Hypothalamus (tissue), 51 donors: ENCODE measurements at places on chromosomes 11 and 22.

DNA sequence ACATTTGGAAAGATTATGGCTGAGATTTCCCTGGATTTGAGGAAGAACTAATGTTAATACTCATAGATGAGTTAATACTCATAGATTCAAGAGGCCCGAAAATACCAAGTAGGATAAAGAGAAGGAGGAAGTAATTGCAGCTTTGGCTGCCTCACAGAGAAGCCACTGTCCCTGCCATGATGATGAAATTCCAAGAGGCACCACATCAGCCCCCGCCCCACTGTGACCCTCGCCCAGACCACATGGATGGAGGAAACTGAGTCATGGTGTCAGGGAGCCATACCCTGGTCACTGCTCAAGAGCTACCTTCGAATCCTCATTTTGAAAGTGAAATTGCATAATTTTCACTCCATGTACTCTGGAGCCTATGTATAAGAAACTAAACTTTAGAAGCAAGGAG is 92.9 kb upstream of the SLC22A12 start:
- DNase-seq, result no peak

DNA sequence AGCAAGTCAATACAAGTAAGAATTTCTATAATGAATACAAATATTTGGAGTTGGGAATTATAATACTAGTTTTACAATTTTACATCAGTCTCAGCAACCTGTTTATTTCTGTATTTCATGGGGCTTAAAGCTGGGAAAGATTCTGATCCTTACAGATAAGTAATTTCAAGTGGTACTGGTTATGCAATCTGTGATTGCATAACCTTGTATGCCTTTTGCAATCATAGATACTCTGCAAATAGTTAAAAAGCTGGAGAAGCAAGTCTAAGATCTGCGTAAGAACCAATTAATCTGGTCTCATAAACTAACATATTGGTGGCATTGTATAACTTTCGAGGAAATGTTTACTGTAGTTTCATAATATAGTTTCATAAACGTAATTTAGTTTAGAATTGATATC is 198.3 kb upstream of the PGR start:
- DNase-seq, result no peak

- DNase-seq, result no peak
Measured at GRCh38 chr11:47369676-47370075, 8.7 kb downstream of the SPI1 start.

DNA sequence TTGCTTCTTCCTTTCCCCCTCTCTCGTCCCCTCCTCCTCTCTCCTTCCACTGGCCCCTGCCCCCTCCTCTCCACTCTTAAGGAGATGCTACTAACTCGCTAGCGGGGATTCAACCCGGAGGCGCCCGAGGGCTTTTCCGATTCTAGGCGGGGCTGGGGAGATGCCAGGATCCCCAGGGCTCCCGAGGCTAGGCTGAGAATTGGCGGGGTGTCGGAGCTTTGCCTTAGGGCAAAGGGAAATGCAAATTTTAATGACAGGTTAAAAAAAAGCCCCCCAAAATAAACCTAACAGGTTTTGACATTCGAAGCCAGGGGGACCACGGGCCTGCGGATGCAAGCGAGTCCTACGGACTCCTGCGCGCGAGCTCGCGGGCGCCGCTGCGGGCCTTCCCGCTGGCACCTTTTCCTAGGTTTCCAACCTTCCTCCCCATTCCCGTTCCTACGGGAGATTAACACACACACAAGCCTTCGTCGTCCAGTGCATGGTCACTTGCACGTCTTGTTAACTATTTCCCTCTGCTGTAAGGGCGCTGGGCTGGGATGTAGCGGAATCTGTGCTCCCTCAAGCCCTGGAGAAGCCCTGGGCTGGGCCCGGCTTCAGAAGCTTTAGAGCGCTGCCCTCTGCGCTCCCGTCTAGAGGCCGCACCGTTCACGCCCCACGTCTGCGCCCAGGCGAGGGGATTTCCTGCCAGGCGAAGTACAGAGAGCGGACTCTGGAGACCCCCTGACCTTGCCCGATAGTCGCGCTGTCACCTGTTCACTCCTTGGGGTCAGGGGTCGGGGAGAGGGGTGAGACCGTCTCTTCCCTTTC is 729 bp upstream of the ALX4 start:
- DNase-seq, result no peak

GRCh38 chr11:111406589-111406988 is 27.5 kb upstream of the POU2AF1 start:
- no peak for DNase-seq

DNA sequence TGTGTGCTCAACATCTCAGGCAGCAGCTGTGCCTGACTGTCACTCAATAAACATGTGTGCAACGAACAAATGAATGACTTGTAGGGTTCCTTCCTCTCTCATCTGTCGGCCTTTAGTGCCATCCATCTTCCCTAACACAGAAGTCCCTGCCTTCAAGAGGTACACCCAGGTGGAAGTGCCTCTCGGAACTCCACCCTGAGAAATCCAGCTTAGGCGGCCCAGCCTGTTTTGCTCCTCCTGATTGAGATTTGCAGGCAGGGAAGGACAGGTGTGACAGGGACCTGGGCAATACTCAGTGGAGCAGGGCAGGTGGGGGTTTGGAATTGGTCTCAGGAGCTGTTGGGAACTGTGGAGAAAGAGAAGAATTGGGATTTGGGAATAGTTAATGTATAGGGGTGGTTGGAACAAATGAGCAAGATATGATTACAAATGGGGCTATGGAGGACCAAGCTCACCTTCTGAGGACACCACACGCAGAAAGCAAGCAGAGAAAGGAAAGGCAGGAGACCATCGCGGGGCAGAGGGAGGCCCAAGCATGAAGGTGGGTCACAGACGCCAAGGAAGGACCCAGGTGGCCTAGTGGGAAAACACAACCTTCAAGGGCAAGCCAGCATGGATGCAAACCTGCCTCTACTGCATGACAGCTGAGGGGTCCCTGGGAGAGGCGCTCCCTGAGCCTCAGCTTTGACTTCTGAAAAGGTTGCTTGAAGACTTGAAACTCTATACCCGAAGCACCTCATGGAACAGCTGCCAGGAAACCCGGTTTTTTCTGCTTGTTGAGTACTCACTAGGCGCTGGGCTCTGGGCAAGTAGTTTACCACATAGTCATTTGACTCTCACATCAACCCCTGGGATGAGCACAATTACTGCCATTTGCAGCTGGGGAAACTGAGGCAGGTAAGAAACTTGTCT is 40.9 kb upstream of the ANO1 start:
- DNase-seq, result no peak

GRCh38 chr22:17866127-17866526 is 91.9 kb upstream of the BID start:
- peak; percentile 95 for DNase-seq

- no peak for DNase-seq
Measured at GRCh38 chr11:80686889-80687288, 1246.1 kb upstream of the TENM4 start.

DNA sequence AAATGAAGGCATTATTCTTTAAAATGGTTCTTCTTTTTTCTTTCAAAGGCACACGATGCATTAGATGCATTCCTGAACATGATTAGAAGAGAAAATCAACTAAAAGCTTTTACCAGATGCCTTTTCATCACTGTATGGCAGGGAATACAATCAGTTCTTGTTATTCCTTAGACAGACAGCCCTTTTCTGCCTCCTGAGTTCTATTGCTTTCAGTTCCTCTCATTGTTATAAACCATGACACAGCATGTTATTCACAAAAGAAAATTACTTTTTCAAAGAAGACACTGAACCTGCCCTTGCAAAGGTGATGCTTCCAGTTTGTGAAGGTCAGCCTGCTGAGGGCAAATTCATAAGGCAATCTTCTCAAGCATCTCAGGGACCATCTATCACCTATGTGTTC is 70.1 kb downstream of the FAM181B start:
- DNase-seq, result no peak

DNA sequence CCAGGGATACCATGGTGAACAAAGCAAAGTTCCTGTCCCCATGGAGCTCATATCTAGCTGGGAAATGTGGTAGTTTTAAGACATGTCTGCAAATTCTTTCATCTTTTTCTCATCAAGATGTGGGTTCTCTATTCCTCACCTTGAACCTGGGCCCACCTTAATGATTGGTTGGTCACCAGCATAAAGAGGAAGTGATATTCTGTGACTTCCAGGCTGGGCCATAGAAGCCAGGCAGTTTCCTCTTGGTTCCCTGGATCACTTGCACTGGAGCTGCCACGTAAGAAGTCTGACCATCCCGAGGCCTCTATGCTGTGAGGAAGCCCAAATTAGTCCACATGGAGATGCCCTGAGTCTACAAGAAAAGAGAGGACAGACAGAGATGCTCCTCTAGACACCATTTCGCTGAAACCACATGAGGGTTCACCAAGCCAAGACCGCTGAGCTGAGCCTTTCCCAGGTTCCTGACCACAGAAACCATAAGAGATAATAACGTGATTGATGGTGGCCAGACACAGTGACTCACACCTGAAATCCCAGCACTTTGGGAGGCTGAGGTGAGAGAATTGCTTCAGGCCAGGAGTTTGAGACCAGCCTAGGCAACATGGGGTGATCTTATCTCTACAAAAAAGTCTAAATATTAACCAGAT is 119.5 kb upstream of the ISX start:
- DNase-seq, result no peak

DNA sequence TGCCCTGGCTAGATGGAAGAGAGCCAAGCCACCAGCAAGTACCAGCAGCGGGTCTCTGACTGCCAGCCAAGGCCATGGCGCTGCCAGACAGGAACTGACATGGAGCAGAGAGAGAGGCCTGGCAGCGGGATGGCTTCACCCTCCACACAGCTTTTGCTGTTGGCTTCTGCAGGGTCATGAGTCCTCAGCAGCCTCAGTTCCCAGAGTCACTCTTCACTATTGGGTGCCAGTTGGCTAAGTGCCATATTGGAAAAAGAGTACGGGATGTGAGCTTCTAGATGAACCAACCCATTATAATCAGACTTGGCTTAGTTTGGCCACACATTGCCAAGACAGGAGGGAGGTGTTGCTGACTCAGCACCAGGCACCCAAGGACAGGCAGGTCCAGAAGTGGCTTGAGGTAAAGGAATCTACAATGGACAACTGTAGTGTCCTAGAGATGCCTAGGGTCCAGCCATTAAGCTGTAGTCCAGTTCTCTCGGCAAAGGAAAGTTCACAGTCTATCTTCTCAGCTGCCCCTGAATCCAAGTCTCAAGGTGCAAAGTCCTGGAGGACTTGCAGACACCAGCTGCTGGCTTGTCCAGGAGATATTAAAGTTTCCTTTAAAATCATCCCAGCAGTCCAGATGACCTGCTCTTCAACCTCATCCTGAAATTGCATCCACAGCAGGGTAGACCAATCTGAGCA is 40.7 kb upstream of the POU2AF1 start:
- DNase-seq, result peak; percentile 14

DNA sequence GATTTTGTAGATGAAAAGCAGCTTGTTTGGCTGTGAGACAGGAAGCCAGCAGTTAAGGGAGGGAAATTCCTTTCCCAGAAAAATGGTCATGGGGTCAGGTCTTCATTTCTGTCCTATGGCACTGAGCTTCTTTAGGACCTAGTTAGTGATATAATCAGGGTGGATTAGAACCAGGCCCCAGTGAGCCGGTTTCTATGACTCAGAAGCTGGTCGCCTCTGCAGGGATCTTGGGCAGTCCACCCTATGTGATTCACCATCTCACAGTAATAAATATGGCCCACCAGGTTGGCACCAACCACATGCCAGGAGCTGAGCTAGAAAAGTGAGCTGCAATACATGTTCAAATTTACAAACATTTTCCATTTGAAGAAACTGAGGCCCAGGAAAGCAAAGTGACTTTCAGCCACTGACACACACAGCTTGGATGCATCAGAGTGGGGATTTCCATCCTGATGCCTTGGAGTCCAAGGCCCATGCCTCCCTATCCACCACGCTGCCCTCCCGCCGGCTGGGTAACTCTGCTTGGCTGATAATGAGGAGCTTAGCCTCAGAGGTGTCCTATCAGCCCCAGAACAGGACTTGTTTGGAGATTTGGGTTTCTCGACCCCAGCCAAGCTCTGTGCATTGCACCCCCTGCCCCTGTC is 42.0 kb downstream of the CD82 start:
- DNase-seq, result no peak

- DNase-seq, result no peak
Measured at GRCh38 chr22:41290262-41291221, 4.6 kb upstream of the RANGAP1 start.

DNA sequence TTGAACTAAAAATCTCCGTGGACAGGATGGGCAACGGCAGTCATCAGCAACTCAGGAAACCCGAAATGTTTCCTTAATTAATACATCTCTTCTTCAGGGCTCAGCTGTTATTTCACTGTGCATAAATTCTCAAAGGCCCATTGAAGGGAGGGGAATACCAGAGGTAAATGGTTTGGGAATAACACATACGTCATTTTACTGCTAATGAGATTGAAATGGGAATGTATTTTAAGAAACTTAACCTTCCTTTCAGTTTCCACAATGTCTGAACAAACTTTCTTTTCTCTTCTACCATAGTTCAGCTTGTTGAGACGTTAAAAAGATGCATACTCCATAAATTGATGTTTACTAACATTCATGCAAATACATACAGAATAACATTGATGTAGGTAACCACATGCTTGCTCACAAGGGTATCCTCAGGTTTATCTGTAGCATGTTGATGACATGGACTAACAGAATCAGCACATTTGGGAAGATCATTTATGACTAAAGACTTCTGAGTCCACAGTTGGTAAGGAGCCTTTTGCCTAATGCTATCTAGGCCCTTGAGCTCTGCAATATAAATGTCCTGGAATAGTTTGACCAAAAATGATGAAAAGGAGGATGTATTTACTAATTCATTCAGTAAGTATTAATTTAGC is 7.7 kb upstream of the PRRG4 start:
- DNase-seq, result no peak

DNA sequence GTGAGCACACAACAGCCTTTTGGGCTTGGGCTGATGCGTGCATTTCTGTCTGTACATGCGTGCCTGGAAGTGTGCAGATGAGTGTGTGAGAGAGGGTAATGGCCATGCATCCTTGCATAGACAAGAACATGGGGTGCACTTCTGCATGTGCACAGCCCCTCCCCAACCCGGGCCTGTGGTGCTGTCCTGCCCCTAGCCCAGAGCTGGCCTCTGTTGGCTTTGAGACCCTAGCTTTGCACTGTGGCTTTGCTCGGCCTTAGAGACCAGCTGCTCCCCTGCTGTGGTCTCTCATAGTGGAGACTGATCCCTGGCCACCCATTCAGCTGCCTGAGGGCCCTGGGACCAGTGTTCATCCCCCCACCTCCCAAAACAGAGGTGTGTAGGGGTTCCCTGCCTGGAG is 25.4 kb downstream of the ST3GAL4 start:
- DNase-seq, result no peak

DNA sequence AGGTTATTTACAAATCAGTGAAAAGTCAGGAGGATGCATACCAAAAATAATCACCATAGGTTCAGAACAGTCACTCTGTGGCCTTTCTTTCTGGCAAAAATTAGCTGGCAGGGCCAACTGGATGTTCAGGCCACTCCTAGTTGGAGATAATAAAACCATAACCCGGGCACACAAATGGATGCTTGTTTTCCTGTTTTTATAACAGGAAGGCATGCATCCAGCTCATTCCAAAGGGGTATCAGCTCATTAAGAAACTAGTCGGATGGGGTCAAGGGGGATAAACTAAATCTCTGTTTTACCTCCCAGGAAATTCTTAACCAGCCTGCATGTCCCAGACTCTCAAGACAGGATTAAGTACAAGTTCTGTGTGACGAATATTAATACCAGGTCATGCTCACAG is 81.0 kb downstream of the FBXO7 start:
- no peak for DNase-seq
